ENCODE measurements at places on chromosomes 5 and 9. TPM values are rescaled to one million over a fixed set of nuclear protein-coding genes. Genes with fewer than 3 reads are reported as not detected.

DNA sequence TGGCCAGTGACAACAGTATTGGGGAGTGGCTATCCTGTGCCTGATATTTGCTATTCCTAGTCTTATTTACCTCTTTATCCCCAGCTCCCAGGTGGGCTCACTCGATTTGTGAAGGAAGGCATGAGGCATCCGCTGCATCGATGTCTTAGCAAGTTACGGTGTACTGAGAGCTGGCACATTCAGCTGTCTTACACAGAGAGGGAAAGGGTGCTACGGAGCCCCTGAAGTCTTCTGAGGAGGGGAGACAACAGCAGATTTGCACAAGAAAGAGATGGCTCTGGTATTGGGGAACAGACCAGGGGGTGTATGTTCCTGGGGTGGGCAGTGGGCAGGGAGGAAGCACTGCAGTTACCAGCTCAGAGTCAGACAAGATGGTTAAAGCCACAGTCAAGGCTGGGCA is 172.6 kb downstream of the FGF18 start:
- no peak for DNase-seq

GRCh38 chr5:68957591-68957990 is 136.2 kb upstream of the SLC30A5 start:
- DNase-seq, result no peak

GRCh38 chr9:28389411-28389810 is 816.1 kb upstream of the C9orf72 start:
- DNase-seq, result no peak

DNA sequence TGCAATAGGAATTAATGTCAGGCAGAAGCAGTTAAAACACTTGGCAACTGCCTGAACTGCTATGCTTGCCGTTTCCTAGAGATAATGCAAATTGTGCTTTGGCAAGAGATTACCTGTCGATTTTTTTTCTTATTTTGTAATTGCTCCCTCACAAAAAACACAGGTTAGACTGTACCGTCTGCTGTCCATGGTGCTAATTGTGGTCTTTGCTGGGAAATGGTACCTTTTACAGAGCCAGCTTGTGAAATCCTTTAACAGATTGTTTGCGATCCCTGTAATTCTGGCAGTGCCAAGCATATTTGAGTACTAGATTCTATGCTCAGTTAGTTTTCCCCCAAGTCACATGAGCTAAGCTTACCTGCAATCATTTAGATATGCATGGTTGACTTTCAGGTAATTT is 2125.8 kb upstream of the WWC1 start:
- DNase-seq, result no peak

DNA sequence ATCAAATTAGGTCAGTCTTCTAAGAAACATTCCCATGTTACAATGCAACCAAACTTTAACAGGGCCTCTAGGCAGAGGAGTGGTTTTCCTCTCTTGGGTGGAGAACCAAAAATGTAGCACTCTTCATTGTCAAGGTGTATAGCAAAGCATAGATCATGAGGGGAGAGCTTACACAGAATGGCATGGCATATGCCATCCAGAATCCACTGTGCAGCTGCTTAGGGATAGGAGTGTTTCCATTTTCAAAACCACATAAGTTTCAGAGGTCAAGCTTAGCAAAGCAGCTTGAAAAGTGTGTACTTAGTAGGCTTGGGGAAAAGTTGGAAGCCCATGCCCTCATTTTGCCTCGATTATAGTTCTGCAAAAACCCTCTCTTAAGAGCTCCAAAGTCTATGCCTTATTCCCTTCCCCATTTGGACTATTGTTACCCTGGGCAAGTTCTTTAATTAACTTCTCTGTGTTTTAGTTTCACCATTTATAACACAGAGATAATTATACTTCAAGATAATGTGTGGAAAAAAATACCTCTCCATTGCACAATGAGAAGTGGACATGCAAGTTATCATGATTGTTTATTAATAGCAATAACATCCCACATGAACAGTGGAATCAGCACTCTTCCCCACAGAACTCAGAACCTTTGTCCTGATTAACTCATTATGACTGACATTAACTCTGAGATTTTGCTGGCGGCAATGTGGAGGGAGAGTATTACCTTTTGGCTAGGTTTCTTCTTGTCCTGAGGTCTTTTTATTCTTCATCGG is 398.9 kb upstream of the WWC1 start:
- DNase-seq, result no peak

The FOXD1 gene
- total RNA-seq, result not detected

All from CD4-positive, alpha-beta T cell (primary cell).